ENCODE measurements at places on chromosomes 5 and 9. TPM values are rescaled to one million over a fixed set of nuclear protein-coding genes. Genes with fewer than 3 reads are reported as not detected.
A peak's percentile ranks its signal among the peaks of the same experiment; 100 is the strongest.

Gene CCL27
- total RNA-seq = not detected

Gene WNT8A
- not detected for total RNA-seq

Gene SERF1B
- total RNA-seq = 45.4 TPM

Gene GARIN3
- total RNA-seq = not detected

- no peak for DNase-seq
These were observed 19.6 kb upstream of the ZCCHC7 start for GRCh38 chr9:37100741-37101140.

DNA sequence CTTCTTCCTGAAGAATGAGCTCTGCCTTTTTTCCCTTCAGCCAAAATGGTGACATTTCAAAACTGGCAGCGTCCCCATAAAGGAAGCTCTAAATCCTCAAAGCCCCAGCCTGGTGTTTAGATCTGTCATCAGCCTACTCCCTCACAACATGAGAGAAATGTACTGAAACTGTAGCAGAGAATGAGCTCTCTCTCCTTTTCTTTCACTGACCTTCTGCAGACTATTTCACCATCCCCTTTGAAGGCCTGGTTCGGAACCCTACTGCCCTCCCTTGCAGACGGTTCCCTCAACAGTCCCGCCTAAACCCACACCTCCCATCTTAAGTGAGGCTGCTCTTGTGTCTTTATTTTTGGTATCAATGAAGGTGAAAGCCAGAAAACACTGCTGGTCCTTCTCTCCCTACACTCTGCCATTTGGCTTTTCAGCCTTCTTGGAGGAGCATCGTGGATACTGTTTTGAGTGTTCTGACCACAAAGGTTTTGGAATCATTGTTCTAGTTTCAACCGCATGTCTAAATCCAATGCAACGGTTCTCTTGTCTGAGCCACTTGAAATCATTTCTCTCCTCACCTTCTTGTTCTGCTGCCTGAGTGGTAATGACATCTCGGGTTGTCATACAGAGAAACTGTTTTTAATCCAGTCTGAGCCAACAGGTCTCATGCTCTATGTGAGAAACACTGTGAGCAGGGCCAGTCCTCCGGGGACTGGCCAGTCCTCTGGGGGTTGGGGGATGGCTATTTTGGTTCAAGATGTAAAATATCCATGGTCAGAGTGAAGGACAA lies 39.0 kb downstream of the ITK start:
- DNase-seq = no peak

GRCh38 chr5:35237580-35238376 lies 7.5 kb upstream of the PRLR start:
- no peak for DNase-seq

- no peak for DNase-seq
These were observed 226.5 kb upstream of the NREP start for GRCh38 chr5:111983459-111983858.

DNA sequence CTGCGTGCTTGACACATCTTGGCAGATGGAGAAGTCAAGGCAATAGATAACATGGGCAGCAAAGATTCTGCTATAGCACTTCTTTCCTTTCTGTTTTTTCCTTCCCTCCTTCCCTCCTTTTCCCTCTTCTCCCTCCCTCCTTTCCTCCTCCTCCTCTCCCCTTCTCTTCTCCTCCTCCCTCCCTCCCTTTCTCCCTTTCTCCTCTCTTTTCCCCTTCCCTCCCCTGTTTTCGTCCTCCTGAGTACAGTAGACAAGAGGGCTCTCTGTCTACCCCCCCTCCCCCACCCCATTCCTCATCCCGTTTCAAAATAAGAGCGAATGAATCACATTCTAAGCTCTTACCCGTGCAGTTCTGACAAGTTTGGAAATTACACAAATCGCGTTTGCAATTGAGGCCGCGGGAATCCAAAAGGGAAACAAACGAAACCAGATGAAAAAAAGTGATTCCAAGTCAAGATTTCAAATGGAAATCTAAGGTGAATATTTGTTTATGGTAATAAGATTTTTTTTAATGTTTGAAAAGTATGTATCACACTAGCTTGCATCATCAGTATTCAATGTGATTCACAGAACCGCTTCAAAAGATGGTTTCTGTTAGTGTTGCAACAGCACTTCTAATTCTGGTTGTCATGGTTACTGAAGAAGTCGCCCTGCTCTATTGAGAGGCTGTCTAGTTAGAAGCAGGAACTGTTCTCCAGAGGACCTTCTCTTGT lies 1.3 kb downstream of the NIM1K start:
- DNase-seq = peak; percentile 43

- no peak for DNase-seq
These were observed 154.9 kb upstream of the GDNF start for GRCh38 chr5:37994729-37995128.

DNA sequence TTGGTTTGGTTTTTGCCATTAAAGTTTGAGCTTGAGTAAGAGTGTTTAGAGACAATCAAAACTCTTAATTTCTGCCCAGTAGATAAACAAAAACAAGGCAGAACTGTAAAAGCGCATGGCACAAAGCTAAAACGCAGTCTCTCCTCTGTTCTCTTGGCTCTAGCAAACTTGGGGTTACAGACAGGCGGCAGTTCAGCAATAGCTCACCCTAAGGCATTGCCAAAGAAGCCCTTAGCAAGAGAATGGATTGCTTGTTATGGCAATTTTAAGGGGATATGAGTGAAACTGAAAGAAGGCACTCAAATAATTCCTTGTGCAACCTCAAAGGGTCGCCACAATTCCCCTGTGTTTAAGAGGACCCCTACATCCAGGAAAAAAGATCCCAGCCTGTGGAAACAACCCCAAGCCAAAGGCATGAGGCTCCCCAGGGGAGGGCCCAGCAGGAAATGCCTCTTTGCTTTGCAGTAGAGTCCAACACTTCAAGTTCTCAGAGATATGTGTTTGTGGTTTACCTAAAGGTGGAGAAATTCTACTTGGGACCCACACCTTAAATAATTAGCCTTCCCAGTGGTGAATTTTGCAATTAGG lies 317.0 kb upstream of the MPDZ start:
- no peak for DNase-seq

DNA sequence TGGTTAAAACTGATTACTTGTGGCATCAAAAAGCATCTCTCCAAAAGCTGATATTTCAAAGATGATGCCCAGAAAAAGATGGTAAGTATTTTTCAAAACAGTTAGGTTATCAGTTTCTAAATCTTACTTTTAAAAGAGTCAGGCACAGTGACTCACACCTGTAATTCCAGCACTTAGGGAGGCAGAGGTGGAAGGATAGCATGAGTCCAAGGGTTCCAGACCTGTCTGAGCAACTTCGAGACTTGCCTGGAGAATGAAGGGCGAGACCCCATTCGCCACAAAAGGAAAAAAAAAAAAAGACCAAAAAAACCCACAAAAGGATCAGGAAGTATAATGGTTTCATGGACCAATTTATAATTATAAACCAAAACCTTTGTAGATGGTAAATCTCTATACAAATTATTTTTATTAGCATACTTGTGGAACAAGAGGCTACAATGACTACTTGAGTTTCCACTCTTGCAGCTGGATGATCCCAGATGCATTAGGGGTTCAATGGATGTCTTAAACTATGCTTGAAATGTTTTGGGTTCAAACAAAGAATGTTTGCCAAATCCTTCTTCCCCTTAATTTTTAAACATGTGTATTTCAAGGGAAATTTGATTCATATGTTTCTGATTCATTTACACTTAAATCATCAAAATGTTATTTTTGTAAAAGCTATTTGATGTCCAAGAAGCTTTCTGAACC lies 96.1 kb downstream of the ADAMTSL1 start:
- DNase-seq = no peak

GRCh38 chr5:38023799-38024198 lies 184.0 kb upstream of the GDNF start:
- DNase-seq = no peak

Data from tibial nerve (tissue), 4 donors.